ENCODE measurements at places on chromosomes 7 and 10. TPM values are rescaled to one million over a fixed set of nuclear protein-coding genes. Genes with fewer than 3 reads are reported as not detected.
A peak's percentile ranks its signal among the peaks of the same experiment; 100 is the strongest.

- H3K27ac ChIP-seq = no peak overlapping the region
- no peak for DNase-seq
These were observed 9.5 kb upstream of the HACD1 start for GRCh38 chr10:17626656-17627055.

DNA sequence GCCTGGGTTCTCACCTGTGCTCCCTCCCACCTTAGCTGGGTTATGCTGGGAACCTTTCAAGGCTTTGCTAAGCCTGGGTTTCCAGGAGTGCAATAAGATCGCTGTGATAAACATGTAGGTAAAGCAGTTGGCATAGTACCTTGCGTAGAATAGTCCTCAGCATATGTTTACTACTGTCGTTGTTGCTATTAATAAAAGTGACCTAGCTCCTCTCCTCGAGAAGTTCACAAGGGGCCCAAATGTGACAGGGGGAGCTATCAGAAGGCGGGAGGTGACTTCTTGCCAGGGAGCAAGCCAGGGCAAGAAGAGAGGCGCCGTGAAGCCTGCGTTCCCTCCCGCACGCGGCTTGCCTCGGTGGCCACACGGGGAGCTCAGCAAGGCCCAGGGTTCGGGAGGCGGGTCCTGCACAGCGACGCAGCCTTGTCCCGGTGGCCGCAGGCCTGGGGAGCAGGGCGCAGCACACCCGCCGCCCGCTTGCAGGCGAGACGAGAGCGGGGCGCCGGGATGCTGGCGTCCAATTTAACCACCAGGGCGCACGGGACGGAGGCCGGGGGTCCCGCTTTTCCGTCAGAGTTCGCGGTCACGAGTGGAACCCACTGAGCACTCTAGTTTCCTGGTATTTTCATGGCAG, 106.2 kb downstream of the SNX10 start:
- peak overlapping the region; percentile 36 for H3K4me3 ChIP-seq
- H3K27ac ChIP-seq = no peak overlapping the region
- H3K27me3 ChIP-seq = peaks cover 25% of the 10 kb centered on the region
- H3K4me1 ChIP-seq = peaks cover 2% of the 10 kb centered on the region
- no peaks in the 10 kb centered on the region for H3K36me3 ChIP-seq

GRCh38 chr10:31139497-31139896, 107.8 kb upstream of the ZNF438 start:
- peaks cover 26% of the 10 kb centered on the region for H3K4me1 ChIP-seq
- no peaks in the 10 kb centered on the region for H3K27me3 ChIP-seq
- H3K4me3 ChIP-seq = no peak overlapping the region

- H3K4me3 ChIP-seq = no peak overlapping the region
- H3K4me1 ChIP-seq = peaks cover 14% of the 10 kb centered on the region
- DNase-seq = no peak
- H3K36me3 ChIP-seq = no peaks in the 10 kb centered on the region
These were observed 257.7 kb downstream of the SNX13 start for GRCh38 chr7:17682586-17682985.

DNA sequence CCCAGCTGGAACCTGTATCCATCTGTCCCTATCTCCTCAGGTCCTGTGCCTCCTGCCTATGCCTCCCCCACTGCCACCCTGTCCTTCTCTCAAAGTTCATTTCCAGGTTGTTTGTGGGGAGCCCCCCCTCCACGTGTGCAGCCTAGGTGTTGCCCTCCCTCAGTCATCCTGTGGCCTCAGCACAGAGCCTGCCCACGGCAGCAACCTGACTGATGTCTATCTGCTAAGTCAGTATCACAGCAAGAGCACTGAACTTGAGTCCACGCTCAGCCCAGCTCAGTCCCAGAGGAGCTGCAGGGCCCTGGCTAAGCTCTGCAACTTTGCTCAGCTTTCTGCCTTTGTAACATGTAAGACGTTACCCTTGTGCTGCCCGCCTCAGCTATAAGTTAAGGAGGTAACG, 28.7 kb downstream of the FAM53B start:
- H3K27ac ChIP-seq = no peak overlapping the region
- peaks cover 3% of the 10 kb centered on the region for H3K4me1 ChIP-seq
- no peak overlapping the region for H3K4me3 ChIP-seq
- H3K27me3 ChIP-seq = no peaks in the 10 kb centered on the region
- no peak for DNase-seq
- no peaks in the 10 kb centered on the region for H3K36me3 ChIP-seq

- no peaks in the 10 kb centered on the region for H3K27me3 ChIP-seq
- no peak overlapping the region for H3K27ac ChIP-seq
- no peak for DNase-seq
These were observed 429.6 kb downstream of the ADRA2A start for GRCh38 chr10:111506266-111507034.

DNA sequence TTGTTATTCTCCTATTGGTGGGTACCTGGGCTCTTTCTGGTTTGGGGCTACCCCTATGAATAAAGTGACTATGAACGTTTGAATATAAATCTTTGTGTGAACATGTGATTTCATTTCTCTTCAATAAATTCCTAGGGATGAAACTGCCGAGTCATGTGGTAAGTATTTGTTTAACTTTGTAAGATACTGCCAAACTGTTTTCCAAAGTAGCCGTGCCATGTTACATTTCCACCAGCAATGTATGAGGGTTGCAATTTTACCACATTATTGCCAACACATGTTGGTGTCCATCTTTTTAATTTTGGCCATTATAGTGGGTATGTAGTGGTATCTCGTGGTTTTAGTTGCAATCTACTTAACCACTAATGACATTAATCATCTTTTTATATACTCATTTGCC, 94.7 kb downstream of the ZNRF2 start:
- no peaks in the 10 kb centered on the region for H3K36me3 ChIP-seq
- no peaks in the 10 kb centered on the region for H3K4me1 ChIP-seq
- peak; percentile 38 for DNase-seq
- H3K4me3 ChIP-seq = no peak overlapping the region
- H3K27me3 ChIP-seq = no peaks in the 10 kb centered on the region

Gene INSYN2A
- total RNA-seq = 0.18 TPM

Gene FFAR4
- not detected for total RNA-seq

Measured in IMR-90 (cell line).